Nucleus accumbens (tissue), 56 donors: ENCODE measurements at places on chromosomes 3 and 15.

- no peak for DNase-seq
These were observed 174.4 kb upstream of the LPP start for GRCh38 chr3:187979564-187979963.

DNA sequence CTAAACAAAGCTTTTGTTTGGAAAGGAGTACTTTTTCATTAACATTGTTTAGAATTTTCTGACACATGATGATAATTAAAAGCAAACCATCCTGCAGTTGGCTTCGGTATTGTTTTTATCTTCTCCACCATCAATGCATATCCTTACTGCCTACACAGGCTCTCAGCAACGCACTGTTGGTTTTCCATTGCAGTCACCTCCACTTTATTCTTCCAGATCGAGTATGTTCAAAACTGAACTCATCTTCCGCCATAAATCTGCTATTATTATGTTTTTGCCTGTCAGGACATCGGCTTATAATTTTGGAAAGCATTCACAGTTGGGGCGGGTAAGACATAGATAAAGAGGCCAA lies 589 bp upstream of the SENP5 start:
- no peak for DNase-seq

DNA sequence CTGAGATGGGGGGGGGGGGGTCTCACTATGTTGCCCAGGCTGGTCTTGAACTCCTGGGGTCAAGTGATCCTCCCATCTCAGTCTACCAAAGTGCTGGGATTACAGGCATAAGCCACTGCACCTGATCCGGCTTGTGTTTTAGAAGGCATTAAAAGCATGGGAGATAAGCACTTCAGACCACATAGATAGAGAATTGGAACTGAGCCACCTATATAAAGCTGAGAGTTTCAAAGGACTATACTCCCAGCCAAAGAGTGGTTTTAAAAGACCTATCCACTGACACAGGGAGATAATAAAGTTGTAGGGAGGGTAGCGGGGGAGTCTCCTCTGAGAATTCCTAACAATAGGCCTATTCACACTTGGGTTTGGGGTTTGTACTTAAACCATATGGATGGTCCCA lies 34.8 kb downstream of the DENND4A start:
- DNase-seq, result no peak

- no peak for DNase-seq
These were observed 87.9 kb downstream of the CHST2 start for GRCh38 chr3:143207338-143207961.

DNA sequence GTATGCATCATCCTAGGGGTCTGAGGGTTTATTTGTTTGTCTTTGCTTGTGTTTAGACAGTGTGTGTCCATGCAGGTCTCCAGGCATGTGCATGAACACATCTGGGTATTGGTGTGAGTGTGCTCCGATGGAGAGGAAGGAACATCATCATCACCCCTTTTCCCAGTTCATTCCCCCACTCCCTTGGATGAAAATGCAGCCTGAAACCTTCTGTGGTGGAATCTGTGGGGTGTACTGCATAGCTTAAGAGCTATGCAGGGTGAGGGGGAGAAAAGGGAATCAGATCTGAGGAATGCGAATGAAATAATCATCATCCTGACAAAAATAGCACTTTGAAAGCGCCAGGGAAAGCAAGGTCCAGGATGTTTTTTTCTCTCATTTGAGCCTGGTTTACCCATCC lies 520.1 kb downstream of the NTRK3 start:
- DNase-seq, result no peak

DNA sequence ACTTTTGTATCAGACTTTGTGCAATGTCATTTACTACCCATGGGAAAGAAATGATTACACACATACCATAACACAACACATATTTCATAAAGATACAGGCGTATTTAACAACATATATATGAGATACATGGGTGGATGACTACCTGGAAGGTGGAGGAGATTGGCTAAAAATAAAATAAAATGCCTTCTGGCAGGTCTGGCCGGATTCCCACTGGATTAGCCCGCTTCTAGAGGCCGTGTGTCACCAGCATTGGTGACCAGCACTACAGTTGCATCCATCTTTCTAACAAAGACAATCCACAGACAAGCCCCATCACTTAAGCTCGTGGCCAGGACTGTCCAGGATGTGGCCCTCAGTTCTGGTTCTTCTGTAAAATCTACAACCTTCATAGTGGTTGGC lies 21.0 kb upstream of the SEC22A start:
- no peak for DNase-seq

DNA sequence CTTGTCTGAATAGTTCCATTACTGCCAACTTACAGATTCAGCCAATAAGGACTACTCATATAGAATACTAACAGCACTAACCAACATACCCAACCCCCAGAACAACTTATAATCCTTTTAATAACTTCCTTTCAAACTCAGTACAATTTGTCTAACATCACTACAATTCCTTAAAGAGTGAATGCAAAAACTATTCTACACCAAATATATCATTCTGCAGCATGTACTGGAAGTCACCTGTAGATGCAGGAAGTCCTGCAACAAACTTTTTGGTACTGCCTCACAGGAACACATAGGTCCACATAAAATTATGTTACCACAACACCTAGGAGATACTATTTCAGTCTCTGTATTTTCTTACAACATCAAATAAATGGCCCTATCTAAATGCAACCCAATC lies 2.1 kb downstream of the CCNL1 start:
- no peak for DNase-seq

- DNase-seq, result no peak
These were observed 185.2 kb upstream of the CFAP20DC start for GRCh38 chr3:59234884-59235633.

DNA sequence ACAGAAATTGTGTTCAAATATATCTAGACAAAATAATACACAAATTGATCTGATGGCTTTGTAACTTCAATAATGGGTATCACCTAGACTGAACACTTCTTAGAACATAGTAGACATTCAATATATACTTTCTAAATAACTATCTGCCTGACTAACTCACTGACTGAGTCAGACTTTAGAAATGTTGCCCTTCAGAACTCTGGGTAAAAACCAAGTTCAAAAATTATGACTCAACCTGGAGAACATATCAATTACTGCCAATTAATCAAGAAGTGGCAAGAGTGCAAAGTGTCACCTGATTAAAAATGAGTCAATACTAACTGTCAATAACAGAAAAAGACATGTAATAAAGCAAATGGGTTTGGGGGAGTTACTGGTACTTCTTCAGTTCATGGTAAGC lies 144.6 kb upstream of the TMCO5A start:
- DNase-seq, result no peak

DNA sequence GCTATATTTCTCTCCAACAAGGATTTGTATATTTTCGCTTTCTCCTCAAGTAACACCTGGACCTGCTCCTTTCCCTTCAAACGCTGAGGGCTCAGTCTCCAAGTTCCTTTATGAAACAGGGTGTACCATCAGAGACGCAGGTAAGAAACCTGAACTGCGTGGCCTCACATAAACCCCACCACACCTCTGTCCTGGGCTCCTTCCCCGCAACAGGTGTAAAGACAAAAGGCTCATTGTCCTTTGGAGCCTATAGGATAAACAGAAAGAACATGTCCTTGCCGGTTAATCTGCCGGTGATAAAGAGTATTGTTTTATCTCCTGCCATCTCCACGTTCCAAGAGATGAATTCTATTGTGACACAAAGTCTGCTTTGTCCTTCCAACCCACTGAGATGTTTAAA lies 111.8 kb upstream of the ADAMTS9 start:
- DNase-seq, result no peak

GRCh38 chr3:105722943-105723556 lies 145.8 kb downstream of the CBLB start:
- DNase-seq, result no peak

- DNase-seq, result no peak
These were observed 247.2 kb downstream of the SLC9A9 start for GRCh38 chr3:143600756-143601718.

GRCh38 chr3:48077815-48078214 lies 61.6 kb upstream of the MAP4 start:
- no peak for DNase-seq

DNA sequence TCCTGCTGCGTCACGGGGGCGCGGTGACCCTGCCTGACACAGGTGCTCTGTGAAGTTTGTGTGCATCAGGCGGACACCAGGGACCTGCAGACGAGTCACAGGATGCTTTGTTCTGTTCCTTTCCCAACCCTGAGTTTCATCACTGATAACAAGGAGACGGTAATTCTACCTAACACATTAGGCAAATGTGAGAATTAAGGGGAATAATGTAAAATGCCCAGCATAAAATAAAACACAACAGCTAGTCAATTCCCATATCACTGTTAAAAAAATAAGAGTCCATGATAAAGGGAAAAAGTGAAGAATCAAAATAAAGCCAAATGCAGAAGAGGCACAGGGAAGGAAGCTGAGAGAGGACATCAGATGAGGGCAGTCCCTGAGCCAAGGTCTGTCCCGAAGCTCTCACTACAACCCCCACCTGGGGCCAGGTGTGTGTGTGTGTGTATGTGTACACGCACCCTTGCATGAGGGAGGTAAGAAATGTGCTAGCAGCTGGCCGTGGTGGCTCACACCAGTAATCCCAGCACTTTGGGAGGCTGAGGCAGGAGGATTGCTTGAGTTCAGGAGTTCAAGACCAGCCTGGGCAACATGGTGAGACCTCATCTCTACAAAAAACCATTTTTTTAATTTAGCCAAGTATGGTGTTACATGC lies 27.5 kb downstream of the PLA2G4D start:
- DNase-seq, result no peak

GRCh38 chr3:2372306-2372705 lies 273.6 kb downstream of the CNTN4 start:
- no peak for DNase-seq
